Activated CD8-positive, alpha-beta memory T cell treated with anti-CD3 and anti-CD28 coated beads for 24 hours (primary cell): ENCODE measurements at places on chromosomes 7 and 10.
A peak's percentile ranks its signal among the peaks of the same experiment; 100 is the strongest.

- DNase-seq: no peak
Measured at GRCh38 chr10:26790221-26790995, 70.3 kb downstream of the ABI1 start.

DNA sequence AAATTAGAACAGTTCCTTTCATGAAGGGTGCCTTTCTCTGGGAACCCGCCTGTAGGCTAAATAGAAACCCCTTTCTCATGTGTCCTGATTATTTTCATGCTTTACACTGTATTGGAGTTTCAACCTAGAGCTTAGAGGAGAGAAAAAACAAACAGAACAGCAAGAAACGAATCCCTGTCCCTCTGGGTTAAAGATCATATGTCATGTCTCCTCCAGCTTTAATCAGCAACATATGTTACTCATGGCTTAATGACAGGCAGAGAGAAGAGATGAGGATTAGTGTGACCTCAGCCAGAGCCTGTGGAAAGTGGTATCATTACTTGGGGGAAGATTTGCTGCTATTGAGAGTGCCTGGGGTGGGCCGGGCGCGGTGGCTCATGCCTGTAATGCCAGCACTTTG is 32.1 kb downstream of the CRCP start:
- no peak for DNase-seq

GRCh38 chr10:49076319-49076718 is 39.0 kb downstream of the VSTM4 start:
- DNase-seq: peak; percentile 40

DNA sequence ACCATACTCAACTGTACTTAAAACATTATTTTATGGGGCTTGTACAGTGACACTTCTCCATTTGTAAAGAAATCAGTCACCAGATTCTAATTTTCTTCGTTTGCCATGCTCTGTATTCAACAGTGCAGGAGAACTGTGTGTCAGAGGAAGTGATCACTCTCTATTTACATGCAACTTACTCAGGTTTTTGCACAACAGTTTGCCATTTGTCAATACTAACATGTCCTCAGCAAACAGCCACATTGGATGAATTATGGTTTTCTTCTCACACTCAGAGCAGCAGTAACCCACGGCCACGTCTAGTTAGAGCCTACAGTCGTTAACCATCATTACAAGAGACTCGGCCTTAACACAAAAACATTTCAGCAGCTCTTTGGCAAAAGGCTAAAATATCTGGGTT is 69.2 kb upstream of the SP4 start:
- no peak for DNase-seq

DNA sequence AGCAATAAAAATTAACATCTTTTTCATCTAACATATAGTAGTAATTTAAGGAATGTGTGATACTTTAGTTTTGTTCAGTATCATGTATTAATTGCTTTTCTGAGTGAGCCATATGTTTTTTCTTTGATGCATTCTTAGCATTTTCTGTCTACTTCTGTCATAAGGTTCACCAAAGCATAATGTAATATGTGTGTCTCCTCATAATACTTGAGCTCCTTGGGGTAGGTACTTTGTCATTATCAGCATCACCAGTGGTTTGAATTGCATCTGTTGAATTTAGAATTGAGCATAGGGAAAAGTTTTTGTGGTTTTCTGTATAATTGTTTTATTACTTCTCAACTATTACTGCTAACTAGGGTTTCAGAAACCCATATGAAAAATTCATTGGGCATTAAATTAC is 26.5 kb downstream of the VPS50 start:
- no peak for DNase-seq

- DNase-seq: no peak
Measured at GRCh38 chr10:43959364-43960134, 310.9 kb upstream of the ZNF32 start.

GRCh38 chr10:129531969-129532660 is 65.1 kb downstream of the MGMT start:
- DNase-seq: no peak

DNA sequence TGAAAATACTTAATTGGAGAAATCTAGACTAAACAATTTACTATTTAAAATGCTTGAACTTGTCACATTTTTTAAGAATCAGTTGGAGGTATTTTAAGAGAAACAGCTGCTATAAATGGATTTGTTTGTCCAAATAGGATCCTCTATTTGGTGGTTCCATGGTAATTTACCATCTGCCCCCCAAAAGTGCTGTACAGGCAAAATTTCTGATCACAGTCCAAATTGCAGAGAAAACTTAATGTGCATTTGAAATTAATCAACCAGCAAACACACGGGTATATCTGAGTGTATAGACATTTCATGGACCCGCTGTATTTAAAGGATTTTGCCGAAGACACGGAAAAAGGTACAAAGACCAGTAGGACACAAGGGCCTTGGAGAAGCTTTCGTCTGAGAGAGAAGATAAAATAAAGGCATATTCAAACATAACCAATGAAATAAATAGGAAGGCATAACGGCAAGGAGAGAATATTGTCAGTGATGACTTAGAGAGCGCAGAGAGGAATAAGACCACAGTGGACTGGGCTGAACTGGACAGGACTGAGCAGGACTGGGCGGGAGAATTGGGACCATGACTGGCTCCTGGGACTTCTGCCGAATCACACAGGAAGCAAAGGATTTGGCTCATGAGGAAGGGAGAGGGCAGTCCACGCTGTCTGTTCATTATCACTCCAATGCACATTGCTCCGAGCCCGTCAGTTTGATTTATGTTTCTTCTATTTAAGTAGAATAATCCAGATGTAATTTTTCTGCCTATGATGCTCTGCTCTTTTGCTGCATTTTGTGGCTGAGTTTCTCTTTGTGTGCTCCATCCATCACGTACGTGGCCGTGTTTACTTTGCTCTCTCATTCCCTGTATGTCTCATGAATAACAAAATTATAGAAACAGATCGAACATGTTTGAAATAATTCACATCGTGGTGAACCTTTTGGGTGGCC is 112.8 kb downstream of the PRLHR start:
- DNase-seq: no peak

GRCh38 chr10:72274730-72275350 is 1.1 kb downstream of the DDIT4 start:
- DNase-seq: peak; percentile 91
